Stimulated activated CD4-positive, alpha-beta T cell treated with anti-CD3 and anti-CD28 coated beads, Interleukin-4, amount 100 ng/mL, for 1 hour (primary cell): ENCODE measurements at places on chromosomes 2 and 18.

DNA sequence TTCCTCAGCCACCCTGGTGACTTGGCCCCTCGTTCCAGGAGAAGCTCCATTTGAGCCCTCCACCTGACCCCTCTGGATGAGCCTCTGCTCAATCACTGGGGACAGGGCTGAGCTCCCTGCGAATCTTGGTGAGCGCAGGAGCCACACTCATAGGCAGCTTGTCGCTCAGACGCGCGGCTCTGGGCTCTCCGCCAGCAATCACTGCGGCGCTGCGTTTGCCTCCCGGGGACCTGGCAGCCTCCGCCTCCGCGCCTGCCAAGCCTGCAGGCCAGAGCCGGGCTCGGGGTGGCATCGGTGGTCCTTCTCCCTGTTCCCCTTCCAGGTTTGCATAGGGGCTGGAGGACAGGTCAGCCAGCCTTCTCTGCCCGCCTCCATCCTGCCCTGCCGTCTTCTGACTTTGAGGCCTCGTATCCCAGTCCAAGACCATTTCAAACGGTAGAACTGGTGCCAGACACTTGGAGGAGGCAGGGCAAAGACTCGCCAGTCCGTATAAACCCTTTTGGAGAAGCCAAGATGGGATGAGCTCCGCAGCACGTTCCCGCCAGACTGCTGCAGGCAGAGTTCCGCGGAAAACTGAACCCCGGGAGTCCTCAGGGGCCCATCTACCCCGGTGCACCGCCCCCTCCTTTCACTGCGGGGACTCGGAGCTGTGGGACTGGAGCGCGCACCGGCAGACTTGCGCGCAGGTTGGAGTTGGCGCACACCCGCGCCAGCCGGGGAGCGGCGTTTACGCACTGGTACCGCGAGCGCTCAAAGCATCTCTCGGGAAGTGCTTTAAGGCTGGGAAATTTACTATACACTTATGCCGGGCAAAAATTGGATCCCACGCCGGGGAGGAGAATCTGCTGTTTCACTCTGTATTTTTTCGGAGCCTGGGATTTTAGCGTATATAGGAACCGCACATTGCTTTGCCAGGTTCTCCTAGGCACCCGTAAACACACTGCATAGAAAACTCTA lies 1.1 kb upstream of the TACR1 start:
- DNase-seq = peak; percentile 1

DNA sequence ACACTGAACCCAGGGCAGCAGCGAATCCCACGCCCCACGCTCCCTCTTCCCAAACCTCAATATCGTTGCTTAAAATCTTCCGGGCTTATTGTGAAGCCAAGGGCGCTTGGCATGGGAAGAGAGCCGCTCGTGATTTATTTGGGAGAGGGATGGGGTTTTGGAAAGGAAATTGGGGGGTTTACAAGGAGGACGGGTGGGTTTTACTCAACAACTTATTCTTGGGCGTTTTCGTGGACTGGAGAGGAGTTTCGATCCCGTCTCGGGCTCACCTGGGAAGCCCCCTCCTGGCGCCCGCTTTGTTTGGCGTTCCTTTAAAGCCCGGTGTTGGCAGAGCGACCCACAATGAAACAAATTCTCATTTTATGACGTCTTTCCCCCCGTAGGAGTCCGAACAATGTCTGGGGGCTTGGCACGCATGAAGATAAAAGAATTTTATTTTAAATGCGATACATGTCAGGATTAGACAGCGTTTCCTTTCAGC lies 135.3 kb downstream of the INSIG2 start:
- no peak for DNase-seq

DNA sequence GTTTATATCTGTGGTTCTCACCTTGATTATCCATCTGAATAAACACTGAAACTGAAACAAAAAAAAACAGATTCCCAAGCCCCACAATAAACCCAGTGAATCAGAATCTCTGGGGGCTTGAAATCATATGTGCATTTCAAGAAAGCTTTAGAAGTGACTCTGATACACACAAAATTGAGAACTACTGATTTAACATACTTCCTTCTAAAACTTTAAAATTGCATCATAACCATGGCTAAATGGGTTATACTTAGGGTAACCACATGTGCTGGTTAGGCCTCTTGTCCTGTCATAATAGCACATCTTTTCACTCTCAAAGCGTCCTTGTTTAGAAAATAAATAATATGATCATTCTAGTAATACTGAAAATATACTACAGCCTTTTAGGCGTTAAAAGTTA lies 100.9 kb downstream of the ATAD2B start:
- no peak for DNase-seq

DNA sequence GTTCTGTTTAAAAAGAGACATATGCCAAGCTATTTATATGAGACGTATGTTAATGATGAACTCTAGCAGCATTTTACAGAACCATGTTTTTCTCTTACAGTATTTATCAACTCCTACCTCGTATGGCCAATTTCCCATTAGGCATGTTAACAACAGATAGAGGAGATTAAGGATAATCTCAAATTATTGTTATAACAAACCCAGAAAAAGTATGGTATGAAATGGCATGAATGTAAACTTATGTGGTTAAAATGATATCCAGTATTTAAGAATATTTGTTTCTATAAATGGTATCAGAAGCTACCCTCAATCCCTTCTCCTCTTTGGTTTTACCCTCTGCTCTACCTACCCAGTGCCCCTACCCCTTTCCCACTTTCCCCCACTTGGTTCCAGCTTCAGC lies 132.0 kb downstream of the IKZF2 start:
- DNase-seq = no peak

DNA sequence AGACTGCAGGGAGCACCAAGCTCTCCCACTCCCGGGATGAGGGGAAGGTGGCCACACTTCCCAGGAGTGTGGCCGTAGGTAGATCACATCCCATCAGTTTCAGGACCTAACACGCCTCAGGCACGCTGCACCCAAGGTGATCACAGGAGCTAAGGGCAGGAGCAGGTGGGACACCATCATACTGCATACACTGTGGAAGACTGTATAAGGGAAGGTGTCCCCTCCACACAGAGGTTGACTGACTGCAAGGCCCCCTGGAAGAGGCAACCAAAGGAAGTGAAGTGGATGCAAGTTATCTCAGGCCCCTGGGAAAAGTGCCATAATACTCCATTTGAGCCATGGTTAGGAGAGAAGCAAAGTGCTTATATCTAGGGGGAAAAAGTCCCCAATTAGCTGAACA lies 351.9 kb upstream of the SMIM21 start:
- DNase-seq = no peak

DNA sequence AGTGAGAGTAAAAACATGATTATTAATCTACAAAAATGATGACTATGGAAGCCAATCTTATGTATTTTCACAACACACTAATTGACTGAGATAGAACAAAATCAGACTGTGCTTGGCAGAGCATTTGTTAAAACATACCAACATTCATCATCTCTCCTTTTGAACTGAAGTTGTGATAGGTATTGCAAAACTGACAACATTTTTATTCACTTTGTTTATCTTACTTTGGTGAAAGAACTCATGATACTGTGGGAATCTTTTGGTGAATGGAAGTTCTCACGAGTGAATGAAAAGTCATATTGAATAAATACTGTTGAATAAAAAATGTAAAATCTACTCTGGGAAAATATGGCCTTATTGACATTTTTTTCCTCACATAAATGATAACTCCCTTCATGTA lies 1430.2 kb upstream of the PIK3C3 start:
- DNase-seq = no peak

GRCh38 chr2:45843136-45843535 lies 191.7 kb downstream of the PRKCE start:
- no peak for DNase-seq

GRCh38 chr2:96552315-96553175 lies 16.0 kb downstream of the ARID5A start:
- no peak for DNase-seq

- DNase-seq = no peak
Measured at GRCh38 chr18:55093295-55093694, 134.0 kb upstream of the CCDC68 start.

GRCh38 chr18:39453882-39454281 lies 1888.3 kb upstream of the CELF4 start:
- no peak for DNase-seq

DNA sequence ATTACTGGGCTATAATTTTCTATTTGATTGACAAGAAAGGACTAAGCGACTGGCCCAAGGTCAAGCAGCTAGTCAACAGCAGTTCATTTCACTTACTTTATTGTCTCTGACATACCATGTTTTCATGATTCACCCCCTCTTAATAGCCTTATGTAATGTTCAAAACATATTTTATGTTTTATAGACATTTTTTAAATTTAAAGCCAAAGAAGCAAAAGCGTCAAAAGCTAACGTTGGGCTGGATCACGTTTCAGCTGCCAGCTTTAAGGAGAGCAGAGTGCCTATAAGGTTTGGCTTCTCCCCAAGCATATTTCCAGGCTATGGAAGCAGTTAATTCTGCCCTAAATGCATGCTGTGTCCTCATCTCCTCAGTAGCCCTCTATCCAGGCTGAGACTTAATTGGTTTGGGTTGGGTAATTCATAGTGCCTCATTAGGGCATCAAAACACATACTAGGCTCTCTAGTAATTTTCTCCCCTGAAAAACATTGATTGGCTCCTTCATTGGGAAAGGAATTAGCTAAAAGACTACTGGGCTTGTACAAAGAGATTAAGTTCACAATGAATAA lies 94.8 kb upstream of the CREB1 start:
- DNase-seq = no peak

DNA sequence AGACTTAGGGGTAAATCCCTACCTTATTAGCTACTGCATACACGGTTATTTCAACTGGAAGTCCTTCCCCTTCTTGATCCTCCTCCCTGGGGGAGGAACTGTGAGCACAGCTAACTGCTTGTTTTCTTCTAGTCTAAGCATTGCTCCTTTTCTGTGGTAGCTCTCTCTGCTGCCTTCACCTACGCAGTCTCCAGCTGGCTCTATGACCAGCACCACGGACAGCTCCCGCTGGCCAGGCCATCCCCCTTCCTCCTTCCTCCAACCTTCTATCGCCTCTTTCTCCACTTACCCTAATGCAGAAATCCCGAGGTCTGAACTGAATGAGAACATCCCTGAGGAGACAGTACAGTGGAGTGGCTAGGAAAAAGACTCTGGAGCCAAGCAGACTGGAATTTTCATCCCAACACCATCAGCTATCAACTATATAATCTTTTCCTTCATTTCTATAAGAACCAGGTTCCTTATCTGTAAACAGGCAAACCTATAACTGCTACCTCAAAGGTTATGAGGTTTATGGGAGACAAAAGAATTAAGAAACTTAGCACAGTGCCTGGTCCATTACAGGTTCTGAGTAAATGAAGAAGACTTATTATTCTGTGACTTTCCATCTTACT lies 4.7 kb upstream of the CFAP65 start:
- peak; percentile 32 for DNase-seq

DNA sequence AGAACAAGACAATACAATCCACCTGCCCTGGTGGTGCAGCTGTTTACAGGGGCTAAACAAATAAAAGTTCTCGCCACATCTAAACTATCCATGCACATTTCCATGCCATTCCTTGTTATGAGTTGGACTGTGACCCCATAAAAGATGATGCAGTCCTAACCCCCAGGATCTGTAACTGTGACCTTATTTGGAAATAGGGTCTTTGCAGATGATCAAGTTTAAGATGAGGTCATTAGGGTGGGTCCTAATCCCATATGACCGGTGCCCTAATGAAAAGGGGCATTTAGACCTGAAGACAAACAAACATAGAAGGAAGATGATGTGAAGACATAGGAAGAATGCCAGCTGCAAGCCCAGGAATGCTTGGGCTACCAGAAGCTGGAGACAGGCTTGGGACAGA lies 28.2 kb downstream of the THNSL2 start:
- no peak for DNase-seq

DNA sequence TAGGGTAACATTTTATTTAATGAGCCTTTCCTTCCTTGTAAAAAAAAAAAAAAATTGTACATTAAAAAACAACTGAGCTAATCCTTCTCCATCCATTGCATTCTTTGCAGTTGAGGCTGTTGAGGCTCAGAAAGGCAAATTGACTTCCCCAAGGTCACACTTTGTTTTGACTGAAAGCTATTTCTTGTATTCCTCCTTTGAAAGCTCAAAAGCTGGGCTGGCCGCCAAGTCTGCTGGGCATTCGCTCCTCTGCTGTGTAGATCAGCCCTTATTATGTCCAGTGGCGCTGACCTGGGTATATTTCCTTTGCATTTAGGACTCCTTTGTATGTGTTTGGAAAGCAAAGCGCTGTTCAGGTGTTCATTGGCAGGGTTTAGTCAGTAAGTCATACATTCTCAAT lies 44.0 kb downstream of the SGPP2 start:
- DNase-seq = no peak

- no peak for DNase-seq
Measured at GRCh38 chr2:168470320-168471162, 14.5 kb downstream of the CERS6 start.
